Stimulated activated CD4-positive, alpha-beta T cell treated with anti-CD3 and anti-CD28 coated beads, TNF-alpha, amount 100 ng/mL, for 1 hour (primary cell): ENCODE measurements at places on chromosomes 5 and 9.

DNA sequence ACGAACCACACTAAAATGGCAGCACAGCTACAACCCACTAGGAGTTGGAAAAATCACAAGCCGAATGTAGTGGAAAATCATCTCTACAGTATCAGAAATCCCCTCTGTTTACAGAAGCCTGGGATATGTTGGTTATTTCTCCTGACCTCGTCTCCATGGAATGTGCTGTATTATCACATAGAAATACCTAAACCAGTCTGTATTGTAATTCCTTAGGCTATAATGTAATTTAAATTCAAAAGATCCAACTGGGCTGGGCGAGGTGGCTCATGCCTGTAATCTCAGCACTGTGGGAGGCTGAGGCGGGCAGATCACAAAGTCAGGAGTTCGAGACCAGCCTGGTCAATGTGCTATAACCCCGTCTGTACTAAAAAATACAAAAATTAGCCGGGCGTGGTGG, 244.8 kb upstream of the MPDZ start:
- no peak for DNase-seq

DNA sequence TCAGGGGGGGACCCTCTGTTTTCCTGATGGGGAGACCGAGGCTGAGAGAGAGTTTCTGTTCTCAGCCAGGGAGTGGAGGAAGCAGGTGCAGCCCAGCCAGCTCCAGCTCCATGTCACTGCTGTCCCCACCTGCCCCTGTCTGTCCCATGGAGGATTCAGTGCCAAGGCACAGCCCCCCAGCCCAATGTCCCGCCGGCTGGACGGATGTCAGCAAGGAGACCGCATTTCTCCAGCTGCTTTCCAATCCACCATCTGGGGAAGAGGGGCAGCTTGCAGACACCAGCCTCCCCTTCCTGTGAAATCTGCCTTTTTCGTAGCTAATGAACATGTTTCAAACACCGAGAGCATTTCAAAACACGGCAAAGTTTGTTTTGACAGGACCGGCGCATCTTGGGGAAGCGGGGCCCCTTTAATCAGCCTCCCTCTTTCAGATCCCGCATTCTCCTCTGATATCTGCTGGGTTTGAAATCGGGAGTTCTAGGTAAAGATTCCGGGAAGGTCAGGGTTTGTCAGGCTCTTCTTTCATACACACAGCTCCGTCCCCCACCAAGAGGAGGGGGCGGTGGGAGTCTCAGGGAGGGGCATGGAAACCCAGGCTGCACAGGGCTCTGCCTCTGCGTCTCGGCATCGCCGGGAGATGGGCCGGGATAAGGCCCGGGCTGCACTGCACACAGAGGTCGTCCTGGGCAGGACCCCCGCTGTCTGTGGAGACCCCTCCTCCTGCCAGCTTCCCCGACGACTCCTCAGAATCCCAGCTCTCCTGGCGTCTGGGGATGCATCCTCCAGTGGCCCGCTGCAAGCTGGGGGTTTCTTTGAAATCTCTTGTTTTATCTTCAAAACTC, 74.8 kb downstream of the NEK6 start:
- no peak for DNase-seq

DNA sequence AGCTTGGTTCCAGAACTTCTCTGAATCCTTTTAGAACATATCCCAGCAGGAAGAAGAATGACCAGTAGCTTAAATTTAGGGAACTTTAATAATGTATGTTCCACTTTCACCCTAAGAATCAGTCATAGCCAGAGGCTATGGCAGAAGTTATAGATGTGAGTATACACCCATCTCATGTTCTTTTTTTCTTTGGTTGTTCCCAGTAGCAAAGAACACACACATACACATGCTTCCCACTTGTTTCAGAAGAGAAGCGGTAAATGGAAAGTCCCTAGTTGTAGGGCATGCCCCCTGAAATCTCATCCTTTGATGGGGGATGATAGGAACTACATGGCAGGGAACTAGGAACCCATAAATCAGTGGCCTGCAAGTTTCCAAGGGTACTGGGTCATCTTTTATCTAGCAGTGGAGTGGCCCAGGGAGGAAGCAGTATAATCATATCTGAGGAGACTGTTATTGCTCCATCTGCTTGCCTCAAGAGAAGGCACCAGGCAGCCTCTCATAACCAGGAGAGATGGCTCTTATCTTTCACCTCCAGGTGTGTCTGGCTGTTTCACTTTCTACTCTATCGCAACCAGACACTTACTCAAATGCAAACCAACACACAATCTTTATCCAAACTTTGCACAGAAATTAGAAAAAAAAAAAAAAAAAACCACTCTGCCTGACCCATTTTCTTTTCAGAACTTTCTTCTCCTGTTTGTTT, 109.5 kb downstream of the SNCAIP start:
- no peak for DNase-seq

- DNase-seq = no peak
These were observed 10.3 kb upstream of the ROPN1L start for GRCh38 chr5:10431415-10431814.

DNA sequence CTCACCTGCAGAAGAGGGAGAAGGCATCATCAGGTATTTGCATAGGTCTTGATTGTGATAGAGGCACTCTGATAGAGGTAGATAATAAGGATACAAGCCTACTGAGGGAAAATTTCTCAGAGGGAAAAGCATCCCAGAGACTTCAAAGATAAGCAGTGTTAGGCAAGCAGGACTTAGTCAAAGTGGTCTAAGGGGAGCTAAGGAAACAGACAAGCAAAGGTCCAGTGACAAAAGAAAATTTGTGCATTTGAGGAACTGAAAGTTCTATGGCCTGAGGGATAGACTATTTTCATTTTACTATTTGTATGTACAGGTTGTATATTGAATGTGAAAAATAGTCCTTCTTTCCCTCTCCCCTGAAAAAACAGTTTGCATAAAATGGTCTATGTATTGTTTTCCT, 27.4 kb downstream of the OXCT1 start:
- no peak for DNase-seq

GRCh38 chr5:165161204-165161603, 1655.8 kb downstream of the MAT2B start:
- no peak for DNase-seq

GRCh38 chr5:31911291-31912265, 262.5 kb downstream of the GOLPH3 start:
- DNase-seq = no peak

DNA sequence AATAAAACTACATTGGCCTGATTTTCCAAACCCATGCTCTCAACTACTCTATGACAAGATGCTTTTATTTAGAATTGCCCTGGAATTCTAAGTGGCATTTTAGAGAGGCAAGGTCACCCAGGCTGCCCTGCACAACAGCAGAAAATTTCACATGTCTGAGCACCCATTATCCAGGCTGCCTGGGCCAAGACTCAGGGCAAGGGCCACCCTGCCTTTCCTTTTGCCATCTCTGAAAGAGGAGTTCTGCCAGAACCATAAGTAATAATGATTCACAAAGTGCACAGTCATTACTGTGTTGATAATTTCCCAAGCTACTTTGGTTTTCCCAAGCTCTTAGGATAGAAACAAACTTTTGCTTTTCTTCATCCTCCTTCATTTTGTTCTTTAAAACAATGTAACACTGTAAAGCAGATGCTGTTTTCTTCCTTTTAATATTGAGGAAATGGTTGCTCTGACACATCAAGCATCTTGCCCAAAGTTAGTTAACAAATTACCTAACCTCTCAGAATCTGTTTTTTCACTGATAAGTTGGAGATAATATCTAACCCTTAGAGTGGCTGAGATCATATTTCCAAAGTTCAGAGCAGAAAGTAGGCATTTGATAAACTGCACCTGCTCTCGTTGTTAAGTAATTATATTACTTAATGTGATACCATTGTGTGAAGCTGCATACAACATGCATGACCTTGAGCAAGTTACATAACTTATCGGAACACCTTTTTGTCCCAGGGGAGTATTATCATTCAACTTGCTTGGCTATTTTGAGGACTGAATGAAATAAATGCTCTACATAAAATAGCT, 325.6 kb downstream of the PRELID2 start:
- no peak for DNase-seq

DNA sequence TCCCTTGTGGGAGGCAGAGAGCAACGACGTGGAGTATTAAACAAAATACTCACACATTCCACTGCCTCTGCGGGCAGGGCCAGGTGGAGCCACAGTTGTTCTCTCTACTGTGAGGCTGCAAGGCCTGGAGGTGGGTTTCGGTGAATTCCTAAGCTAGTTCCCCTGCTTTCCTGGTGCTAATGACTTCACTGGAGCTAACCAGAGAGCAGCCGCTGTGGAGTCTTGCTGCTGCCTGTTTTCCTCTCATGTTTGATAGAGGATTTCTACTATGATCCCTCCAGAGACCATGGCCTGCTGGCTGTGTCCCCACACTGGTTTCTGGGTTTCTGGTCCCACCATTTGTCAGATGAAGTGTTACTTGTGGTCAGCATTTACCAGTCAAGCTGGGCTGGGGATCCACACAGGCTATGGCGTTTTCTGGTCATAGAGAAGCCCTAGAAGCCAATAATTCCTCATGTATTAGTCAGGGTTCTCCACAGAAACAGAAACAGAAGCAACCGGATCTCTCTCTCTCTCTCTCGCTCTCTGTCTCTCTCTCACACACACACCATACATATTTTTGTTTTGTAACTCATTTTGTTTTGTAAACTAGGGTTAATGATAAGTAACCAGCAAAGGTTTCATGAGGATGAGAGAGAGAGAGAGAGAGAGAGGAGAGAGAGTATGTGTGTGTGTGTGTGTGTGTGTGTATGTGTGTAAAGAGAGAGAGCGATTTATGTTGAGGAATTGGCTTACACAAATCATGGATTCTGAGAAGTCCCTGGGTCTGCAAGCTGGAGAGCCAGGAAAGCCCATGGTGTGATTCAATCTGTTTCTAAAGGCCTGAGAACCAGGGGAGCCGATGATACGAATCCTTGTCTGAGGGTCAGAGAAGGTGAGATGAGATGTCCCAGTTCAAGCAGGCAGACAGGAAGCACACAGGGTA, 403.0 kb downstream of the GADD45G start:
- DNase-seq = no peak

DNA sequence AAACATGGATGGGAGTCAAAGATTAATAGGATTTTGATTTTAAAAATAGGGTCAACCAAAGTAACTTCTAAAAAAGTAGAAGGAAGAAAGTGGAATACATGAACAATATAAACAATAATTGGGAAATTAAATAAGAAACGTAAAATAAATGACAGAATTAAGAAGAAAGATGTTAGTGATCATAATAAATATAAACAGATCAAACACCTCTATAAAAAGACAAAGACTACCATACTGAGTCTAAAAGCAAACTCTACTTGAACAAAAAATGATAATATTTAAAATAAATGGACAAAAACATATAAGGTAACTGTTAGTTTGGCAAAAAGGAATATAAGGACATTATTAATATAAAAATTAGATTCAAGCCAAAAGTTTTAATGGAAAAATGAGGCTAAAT, 57.7 kb upstream of the ZNF618 start:
- no peak for DNase-seq

- DNase-seq = no peak
These were observed 8.2 kb upstream of the EPB41L4B start for GRCh38 chr9:109328978-109329637.

GRCh38 chr9:111807197-111807596, 12.5 kb upstream of the SHOC1 start:
- DNase-seq = no peak

DNA sequence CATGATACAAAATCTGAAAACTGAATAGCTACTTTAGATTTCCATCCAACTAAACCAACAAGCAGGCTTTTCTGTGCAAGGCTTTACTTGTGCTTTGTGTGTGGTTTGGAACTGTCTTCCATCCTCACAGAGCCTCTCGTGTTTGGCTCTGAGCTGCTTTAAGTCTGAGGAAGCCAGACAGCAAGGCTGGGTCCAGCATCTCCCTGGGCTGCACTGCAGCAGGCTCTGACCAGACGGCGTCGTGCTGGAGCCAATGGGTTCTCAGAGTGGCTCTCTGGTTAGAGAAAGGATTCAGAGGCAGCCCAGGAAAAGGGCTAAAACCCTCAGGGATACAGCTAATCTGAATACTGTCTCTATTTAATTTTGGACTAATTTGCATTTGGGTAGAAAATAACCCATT, 207.9 kb upstream of the EFNA5 start:
- no peak for DNase-seq

GRCh38 chr5:22480305-22480704, 372.8 kb downstream of the CDH12 start:
- no peak for DNase-seq

- no peak for DNase-seq
These were observed 68.8 kb downstream of the ZNF608 start for GRCh38 chr5:124677374-124678351.

- no peak for DNase-seq
These were observed 78.5 kb downstream of the SHB start for GRCh38 chr9:37990404-37991015.

DNA sequence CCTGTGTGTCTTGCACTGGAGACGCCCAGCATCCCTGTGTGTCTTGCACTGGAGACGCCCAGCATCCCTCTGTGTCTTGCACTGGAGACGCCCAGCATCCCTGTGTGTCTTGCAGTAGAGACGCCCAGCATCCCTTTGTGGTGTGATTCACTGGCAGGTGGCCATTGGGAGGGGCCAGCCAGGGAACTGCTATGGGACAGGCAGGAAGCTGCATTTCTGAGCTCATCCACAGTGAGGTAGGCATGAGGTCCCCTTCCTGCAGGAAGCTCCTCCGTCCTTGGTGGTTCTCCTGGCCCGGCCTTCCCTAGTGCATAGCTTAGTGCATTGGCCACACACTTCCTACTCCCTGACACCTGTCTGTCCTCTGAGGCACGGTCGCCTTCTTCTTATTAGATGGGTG, 43.5 kb downstream of the IRX1 start:
- DNase-seq = no peak

- no peak for DNase-seq
These were observed 232.0 kb downstream of the CHSY3 start for GRCh38 chr5:130136300-130136699.

DNA sequence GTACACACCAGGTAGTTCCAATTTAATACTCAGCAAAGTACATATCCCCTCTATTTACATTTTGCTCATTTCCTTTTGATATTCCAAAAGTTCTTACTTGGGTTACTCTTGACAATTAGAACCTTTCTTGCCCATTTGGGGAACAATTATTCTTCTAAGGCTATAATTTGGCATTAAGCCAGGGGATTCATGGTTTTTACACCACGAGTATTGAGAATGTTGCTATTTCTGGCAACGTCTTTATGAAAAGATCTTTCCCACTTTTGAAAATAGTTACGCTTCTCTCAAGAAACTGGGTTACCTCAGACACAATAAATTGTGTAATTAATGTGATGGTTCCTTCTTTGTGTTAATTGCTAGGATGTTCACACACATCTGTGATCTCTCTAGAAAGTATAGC, 11.5 kb upstream of the CAAP1 start:
- DNase-seq = no peak

GRCh38 chr9:16870596-16871335, at the start of gene BNC2:
Gene BNC2, minus strand, starts transcription at chr9:16870670. Its CDS starts 22 bp downstream, at chr9:16870648.
- no peak for DNase-seq

DNA sequence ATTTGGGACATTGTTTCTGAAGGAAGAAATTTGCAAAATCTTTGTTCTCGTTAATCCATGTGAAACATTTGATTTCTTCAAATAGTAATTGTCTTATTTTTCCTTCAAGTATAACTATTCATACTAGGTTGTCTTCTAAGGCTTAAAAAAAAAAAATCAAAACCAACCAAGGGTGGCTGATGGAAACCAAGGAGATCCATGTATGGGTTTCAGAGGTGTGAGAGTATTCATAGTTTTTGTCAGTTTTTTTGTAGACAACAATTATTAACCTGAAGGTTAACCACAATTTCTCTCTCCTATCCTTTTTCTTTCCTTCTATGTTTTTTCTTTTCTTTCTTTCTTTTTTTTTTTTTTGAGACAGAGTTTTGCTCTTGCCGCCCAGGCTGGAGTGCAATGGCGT, 35.4 kb downstream of the KDM4C start:
- no peak for DNase-seq

- DNase-seq = no peak
These were observed 829 bp downstream of the FIBCD1 start for GRCh38 chr9:130938184-130938651.

- no peak for DNase-seq
These were observed 22.0 kb downstream of the CRB2 start for GRCh38 chr9:123378025-123378424.
